ENCODE measurements at places on chromosomes 11 and 22.

- no peak for DNase-seq
These were observed 60.9 kb downstream of the GRIA4 start for GRCh38 chr11:105670811-105671210.

- no peak for DNase-seq
These were observed 6.5 kb upstream of the SPON1 start for GRCh38 chr11:13955971-13956421.

DNA sequence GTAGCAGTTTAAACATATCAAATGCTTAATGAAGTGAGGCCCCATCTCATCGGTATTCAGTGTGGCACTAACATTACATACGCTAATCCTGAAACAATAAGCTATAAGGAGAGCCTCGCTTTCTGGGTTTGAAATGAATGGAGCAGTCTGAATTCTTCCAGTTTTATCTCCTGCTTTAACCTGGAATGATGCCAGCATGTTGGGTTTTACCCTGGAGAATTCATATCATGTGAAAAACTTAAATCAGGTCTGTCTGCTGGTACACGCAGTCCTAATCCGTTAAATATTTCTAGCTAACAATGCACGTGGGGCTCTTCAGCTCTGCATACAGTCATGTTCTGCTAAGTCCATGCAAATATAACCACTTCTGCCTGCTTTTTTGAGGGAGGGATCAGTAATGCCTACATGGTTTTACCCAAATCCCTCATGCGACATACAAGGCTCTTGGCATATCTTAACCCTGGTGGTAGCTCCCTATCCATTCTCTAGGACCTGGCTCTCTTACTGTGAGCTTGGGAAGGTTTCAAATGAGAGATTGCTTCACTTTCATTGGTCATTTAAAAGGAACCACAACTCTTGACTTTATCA lies 92.7 kb downstream of the COMMD9 start:
- no peak for DNase-seq

DNA sequence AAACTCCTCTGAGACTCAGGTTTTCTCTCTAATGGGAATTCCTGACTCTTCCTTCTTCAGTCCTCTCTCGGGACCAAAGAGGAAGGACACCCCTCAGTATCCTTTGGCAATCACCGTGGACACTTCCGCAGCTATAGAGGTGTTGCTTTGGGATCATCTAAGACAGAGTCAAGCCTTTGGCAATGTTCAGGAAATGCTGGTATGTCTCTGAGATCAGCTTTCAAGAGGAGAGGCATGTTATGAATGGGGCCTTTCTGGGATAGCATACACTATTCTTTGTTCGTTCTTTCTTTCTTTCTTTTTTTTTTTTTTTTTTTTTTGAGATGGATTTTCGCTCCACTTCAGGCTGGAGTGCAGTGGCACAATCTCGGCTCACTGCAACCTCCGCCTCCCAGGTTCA lies 14.2 kb upstream of the OLFML1 start:
- no peak for DNase-seq

- no peak for DNase-seq
These were observed 24.2 kb downstream of the C22orf31 start for GRCh38 chr22:29037340-29037932.

DNA sequence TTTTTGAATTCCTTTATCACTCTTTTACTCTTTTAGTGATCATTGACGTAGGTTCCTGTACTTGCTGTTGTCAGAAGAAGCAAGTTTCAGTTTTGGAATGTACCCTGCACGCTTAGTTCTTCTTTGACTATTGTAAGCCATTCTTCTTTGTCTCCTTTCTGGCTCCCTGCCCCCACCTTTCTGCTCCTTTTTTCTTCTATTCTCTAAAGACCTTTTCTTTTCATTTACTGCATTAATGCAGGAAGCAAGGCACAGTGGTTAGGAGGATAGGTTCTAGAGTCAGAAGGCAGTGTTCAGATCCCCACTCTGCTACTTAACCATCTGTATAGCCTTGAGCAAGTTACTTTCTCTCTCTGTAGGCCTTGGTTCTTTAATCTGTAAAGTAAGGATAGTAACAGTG lies 33.7 kb upstream of the RAG2 start:
- no peak for DNase-seq

DNA sequence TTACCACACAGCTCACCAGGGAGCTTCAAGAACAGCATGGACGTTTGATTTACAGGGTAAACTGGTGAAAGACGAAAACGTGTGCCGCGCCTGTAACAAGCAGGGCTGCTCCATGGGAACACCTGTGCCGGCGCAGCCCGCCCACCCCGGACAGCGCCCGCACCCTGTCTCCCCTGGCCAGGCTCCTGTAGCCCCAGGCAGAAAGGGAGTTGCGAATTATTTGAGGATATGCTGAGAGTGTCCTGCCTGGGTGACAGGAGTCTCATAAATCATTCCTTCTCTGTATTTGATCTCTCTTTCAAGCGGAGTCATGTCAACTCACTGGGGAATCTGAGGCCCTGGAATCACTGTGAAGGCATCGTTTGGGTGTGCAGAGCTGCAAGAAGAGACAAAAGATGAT lies 804.3 kb downstream of the OPCML start:
- DNase-seq = no peak

All from cortex of kidney (tissue), 1 donor.